CD4-positive, CD25-positive, alpha-beta regulatory T cell (primary cell): ENCODE measurements at places on chromosomes 16 and 17. TPM values are rescaled to one million over a fixed set of nuclear protein-coding genes. Genes with fewer than 3 reads are reported as not detected.
A peak's percentile ranks its signal among the peaks of the same experiment; 100 is the strongest.

NHERF2 gene
- 1.5 TPM for total RNA-seq

UTS2R gene
- not detected for total RNA-seq

SLC5A2 gene
- total RNA-seq, result 3.8 TPM

PRSS36 gene
- 0.39 TPM for total RNA-seq

GRAPL gene
- total RNA-seq, result 37.1 TPM

DNA sequence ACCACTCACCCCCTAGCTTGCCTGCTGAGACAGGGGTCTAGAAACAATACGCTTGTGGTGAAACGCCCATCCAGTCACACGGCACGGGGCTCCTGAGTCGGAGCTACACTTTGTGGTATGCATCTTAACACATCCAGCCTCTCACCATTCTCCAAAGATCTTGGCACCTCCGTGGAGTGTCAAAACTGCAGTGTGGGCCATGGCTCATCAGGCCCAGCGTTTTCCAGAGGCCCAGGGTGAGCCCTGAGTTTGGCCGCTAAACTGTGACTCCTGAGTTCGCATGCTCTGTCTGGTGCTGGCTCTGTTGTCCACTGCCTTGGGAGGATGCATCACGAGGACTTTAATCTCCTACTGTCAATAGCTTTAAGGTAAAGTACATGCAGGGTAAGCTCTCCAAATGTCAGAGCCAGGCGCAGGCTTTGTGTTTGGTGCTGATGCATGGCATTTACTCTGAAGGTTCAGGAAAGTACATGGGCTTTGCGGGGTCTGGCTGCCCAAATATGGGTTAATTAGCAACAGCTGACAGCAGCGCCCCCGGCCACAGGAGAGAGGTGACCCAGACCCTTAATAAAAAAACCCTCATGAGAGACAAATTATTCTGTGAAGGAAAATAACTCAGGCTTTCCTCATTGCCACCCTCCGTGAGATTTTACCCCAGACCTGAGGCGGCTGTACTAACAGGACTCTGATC, 118.4 kb downstream of the CCDC182 start:
- H3K4me3 ChIP-seq, result no peak overlapping the region
- DNase-seq, result no peak
- no peaks in the 10 kb centered on the region for H3K4me1 ChIP-seq
- H3K27ac ChIP-seq, result no peak overlapping the region
- no peaks in the 10 kb centered on the region for H3K27me3 ChIP-seq
- H3K36me3 ChIP-seq, result peaks cover 18% of the 10 kb centered on the region

GRCh38 chr17:8621585-8621984, 8.9 kb downstream of the MYH10 start:
- no peaks in the 10 kb centered on the region for H3K4me1 ChIP-seq
- no peak overlapping the region for H3K27ac ChIP-seq
- no peak overlapping the region for H3K4me3 ChIP-seq
- no peak for DNase-seq

DNA sequence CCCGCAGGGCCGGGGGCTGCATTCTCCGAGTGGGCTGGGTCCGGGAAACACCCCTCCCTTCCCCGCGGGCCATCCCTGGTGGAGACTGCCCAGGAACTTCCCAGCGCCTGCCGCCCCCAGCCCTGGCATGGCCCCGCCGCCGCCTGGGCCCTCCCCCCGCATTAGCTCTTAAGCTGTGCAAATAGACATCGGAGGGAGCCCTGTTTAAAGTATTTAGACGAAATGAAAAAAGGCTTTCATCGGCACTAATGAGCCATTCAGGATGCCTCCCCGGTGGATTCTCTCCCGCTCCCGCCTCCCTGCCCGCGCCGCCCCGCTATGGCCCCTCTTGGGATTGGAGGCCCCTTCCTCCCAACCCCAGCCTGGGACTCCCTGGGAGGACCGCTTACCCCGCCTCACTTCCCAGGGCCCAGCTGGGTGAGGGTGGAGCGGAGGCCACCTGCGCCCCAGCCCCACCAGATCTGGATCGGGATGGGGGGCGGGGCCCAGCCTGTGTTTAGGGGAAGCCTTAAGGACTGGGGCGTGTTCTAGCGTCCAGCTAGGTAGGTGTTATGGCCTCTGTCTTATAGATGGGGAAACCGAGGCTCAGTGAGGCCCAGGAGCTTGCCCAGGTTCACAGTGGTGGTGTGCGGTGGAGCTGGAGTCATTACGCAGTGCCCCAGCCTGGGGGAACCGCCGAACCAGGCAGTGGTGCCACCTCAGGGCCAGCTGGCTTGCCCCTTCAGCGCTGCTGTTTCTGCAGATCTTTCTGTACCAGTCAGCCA, 19.7 kb downstream of the SEZ6 start:
- no peak overlapping the region for H3K27ac ChIP-seq
- peaks cover 24% of the 10 kb centered on the region for H3K4me1 ChIP-seq
- no peaks in the 10 kb centered on the region for H3K36me3 ChIP-seq
- no peak for DNase-seq
- no peak overlapping the region for H3K4me3 ChIP-seq
- no peaks in the 10 kb centered on the region for H3K27me3 ChIP-seq

GRCh38 chr17:42518046-42518754, 17.8 kb upstream of the NAGLU start:
- H3K4me1 ChIP-seq, result peaks cover 4% of the 10 kb centered on the region
- H3K4me3 ChIP-seq, result no peak overlapping the region
- no peak for DNase-seq
- no peaks in the 10 kb centered on the region for H3K27me3 ChIP-seq

- no peak overlapping the region for H3K4me3 ChIP-seq
- H3K4me1 ChIP-seq, result peaks cover 17% of the 10 kb centered on the region
- no peak overlapping the region for H3K27ac ChIP-seq
- peaks cover 8% of the 10 kb centered on the region for H3K36me3 ChIP-seq
- no peaks in the 10 kb centered on the region for H3K27me3 ChIP-seq
These were observed 80.2 kb downstream of the RPTOR start for GRCh38 chr17:80624864-80625263.

GRCh38 chr17:77667478-77667877, 291.0 kb upstream of the TNRC6C start:
- no peaks in the 10 kb centered on the region for H3K27me3 ChIP-seq
- H3K4me1 ChIP-seq, result peaks cover 23% of the 10 kb centered on the region
- H3K27ac ChIP-seq, result peak overlapping the region; percentile 83
- H3K4me3 ChIP-seq, result peak overlapping the region; percentile 87
- DNase-seq, result no peak
